ENCODE measurements at places on chromosomes 3 and 15. TPM values are rescaled to one million over a fixed set of nuclear protein-coding genes. Genes with fewer than 3 reads are reported as not detected.

GRCh38 chr3:11553436-11554235 lies 90.1 kb downstream of the VGLL4 start:
- H3K4me1 ChIP-seq = peaks cover 6% of the 10 kb centered on the region
- no peak overlapping the region for H3K4me3 ChIP-seq
- peaks cover 51% of the 10 kb centered on the region for H3K36me3 ChIP-seq
- no peak for DNase-seq
- H3K27me3 ChIP-seq = no peaks in the 10 kb centered on the region
- peak overlapping the region; percentile 26 for H3K27ac ChIP-seq

Gene PEX5L
- polyA plus RNA-seq = not detected

Gene NMNAT3
- polyA plus RNA-seq = 2.9 TPM

Gene HDDC3
- polyA plus RNA-seq = 19.7 TPM

Data from CD14-positive monocyte (primary cell).